ENCODE measurements at places on chromosomes 6 and 20.

- no peak for DNase-seq
Measured at GRCh38 chr6:47581591-47581990, 104.0 kb downstream of the CD2AP start.

DNA sequence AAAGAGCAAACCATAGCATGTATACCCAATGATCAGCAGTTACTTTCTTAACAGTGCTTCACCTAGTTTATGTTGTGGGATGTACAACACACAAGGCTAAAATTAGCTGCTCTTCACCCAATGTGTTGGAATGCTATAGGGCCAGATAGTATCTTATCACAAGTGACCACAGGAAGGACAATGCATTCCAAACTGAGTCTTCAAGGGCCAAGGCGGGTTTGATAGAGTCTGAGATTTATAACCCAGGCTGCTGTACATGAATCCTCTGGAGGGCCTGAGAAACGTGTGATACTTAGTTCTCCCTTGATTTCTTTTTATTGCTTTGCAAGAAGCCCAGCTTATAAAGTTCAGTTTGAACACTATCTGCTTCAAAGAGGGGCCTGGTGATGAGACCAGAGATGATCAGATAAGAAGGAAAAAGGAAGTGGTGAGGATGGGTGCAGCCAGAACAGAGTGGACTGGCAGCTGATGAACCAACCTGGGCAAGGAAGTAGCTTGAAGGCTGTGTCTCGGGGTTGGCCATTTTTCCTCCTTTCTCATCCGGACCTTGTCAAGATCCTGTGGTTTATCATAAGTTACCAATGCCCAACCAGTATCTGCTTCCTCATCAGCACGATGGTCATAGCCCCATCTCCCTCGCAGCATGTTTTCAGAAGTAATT is 62.2 kb upstream of the BMP2 start:
- no peak for DNase-seq

DNA sequence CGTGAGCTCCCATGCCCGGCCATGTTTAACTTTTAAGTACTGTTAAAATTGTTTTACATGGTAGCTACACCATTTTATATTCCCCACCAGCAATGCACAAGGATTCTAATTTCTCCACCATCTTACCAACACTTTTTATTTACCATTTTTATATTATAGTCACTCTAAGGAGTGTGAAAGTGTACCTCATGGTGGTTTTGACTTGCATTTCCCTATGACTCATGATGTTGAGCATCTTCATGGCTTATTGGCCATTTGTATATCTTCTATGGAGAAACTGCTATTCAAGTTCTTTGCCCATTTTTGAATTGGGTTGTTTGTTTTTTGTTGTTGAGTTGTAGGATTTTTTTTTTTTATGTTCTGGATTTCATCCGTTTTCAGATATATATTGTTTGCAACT is 15.6 kb upstream of the BPHL start:
- no peak for DNase-seq

- no peak for DNase-seq
Measured at GRCh38 chr6:15465212-15465611, 197.6 kb downstream of the DTNBP1 start.

- no peak for DNase-seq
Measured at GRCh38 chr6:20877008-20877937, 343.0 kb downstream of the CDKAL1 start.

GRCh38 chr6:94372229-94372628 is 952.9 kb upstream of the EPHA7 start:
- no peak for DNase-seq

DNA sequence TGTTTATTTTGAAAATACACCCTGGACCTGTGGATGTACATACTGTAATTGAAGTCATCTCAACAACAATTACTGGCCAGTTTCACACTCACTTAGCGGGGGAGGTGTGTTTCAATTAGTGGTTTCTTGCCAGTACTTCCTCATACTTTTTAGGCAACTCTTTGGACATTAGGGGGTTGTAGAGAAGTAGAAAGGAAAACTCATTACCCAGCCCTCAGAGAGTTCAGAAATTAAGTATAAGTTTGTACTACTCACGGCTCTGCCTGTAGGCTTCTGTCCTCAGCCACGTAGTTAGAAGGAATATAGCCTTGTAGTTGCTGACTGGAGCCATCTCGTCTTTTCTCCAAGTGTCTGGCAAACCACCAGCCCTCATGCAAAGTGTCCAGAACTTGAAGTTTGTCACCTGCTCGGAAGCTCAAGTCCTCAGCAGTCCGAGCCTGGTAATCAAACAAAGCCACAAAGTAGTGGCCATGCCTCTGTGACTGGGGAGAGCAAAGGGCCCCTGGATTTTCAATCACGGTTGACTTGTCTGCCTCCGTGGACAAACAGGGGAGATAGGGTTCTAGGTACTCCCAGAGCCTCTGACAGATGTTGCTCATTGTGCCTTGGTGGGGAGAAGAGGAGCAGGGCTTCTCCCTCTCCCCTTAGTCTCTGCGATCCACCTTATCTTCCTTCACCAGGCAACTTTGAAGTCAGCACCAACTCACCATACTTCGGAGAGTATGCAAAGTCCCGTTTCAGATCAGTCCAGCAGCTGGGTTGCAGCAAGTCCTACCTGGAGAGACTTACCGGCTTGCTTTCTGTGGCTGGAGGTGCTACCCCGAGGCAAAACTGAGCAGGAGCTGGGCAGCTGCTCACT is 749 bp downstream of the FRK start:
- no peak for DNase-seq

DNA sequence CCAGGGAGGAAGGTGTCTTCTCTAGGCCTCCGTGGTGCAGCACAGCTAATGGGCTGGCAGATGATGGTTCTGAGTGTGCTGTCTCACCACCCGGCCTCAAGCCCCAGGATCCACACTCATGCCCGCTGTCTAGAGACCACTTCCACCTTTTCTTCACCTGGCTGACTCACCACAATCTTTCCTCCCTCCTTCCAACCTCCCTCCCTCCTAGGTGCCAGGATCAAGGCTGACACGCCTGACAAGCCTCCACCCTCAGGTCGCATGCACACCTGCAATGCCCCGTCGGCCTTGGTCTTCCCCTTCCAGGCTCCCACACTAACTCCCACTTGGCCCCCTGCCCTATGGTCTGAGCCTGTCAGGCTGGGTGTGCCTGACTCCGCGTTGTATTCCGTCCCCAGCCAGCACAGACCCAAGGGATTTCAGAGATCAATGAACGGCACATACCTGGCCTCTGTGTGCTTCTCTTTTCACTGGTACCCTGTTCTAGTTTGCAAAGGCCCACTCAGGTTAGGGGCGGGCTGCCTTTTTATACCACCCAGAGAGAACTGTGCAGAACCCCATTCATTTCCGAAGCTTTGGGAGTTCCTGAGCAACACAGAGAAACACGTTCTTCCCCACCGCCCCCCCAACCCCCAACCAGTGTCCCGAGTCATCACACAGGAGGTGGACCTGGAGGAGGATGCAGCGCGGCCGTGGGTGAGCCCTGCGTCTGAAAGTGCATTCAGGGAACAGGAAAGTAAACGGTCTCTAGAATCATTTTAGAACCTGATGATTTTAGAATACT is 39.3 kb downstream of the PMEPA1 start:
- no peak for DNase-seq

DNA sequence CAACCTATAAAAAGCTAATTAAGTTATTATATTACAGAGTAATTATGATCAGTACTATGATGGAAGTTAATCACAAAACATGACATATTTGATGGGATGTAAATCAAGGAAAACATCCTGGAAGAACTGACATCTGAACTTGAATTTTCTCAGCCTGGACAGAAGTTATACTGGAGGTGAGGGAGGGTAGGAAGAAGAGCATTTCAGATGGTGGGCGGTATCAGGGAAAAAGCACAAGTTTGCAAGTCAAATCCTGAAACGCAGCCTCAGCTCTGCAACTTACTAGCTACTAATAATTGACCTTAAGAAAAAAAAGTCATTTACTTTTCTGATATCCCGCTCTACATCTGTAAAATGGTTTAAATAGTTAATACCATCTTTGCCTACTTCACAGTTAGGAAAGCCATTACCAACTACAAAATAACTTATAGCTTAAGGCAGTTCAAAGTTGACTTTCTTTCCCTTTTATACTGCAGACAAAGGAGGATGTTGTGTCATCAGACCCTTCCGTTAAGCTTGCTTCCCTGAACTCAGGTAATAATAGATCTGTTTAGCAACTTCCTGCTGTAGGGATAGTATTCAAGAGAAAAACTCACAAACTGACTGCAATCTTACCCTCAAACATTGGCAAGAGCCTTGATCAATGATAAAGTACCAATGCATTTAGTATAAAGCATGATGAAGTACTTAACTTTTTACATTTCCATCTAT is 21.0 kb downstream of the NOL7 start:
- DNase-seq = no peak

- no peak for DNase-seq
Measured at GRCh38 chr6:135087803-135088202, 33.2 kb upstream of the HBS1L start.

- DNase-seq = no peak
Measured at GRCh38 chr6:38799529-38800184, 84.5 kb downstream of the DNAH8 start.

DNA sequence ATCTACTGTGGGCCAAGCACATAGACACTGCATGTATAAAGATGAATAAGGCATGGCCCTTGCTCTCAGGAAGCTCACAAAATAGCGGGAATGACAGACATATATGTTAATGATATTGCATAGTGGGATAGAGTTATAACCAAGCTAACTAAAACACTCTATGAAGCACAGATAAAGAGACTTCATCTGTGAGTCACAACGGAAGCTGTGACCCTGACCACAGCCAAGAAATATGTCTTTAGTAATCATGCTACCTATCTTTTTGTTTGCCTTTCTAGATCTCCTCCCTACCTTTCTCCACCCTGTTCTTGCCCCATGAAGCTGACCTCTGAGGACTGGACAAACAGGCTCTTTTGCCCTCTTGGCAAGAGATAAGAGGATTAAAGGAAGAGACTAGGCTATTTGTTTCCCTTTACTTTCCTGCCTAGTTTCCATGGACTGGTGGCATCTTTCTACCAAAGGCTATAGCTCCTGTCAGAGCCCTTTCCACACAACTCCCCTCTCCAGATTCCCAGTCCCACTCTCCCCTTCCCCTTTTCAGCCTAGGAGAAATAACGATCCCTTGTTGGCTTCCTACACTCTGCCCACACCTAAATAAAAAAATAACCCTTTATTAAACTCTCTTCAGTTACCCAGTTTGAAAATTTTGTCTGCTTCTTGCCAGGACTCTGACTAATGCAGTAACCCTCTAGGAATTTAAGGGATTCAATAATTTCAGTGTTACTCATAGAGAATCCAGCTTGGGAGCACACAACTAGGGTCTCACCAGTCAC is 504.9 kb upstream of the MARCKS start:
- DNase-seq = no peak

DNA sequence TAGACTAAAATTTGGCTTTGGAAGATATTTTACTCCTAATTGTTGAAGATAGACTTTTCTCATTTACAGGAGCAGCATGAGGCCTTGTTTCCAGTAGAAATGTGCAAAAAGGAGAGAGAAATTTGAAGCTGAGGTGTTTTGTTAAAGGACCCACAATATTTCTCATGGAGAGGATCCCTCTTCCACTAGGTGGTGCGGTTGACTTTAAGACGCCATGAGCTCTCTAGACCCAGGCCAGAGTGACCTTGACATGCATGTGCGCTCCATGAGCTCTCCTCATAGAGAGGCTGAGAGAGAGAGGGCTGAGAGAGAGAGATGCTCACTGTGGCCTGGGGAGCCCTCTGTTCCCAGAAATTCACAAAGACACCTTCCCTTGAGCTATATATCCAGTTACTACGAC is 861.2 kb upstream of the EYS start:
- no peak for DNase-seq

DNA sequence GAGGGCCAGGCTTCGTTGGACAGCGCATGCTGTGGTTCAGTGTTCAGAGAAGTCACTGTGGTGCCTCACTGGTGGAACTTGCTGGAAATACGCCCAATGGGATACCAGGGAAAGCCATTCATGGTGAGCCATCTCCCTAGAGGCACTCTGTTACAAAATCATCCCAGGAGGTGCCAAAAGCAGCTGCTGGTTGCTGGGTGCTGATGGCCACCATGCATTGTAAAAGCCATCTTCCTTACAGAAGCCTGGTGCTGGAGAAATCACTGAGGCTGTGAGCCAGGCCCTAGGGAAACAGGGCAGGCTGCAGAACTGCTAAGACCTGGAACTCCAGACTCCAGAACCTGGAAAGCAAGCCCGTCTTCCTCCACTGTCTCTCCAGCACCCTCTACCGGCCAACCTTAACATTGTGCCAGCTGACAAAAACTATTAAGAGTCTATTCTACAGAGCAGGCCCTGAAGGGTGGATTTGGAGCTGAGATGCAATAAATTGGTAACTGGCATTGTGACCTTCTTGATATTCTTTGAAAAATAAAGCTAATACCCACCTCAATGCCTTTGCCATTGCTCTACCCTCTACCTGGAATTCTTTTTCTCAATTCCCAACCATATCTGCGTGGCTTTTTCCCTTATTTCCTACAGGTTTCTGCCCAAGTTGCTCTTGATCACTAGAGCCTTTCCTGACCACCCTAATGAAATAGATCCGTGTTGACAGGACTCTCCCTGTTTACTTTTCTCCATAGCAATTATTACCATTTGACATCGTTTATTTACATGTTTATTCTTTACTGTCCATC is 18.5 kb downstream of the SNRPB start:
- peak; percentile 30 for DNase-seq

DNA sequence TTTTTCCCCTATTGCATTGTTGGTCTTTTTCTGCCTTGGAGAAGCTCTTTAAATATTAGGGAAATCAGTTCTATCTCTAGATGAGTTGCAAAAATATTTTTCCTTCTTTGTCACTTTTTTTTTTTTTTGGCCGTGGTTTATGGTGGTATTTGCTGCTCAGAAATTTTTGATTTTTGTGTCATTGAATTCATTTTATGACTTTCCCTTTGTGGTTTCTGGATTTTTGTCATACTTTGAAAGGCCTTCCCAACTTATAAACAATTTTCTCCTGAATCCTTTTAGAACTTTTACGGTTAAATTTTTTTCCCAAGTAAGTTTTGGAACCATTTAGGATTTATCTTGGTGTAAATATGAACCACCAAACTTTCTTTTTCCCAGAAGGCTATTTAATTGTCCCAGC is 145.6 kb downstream of the GJA10 start:
- no peak for DNase-seq

- DNase-seq = no peak
Measured at GRCh38 chr6:30152910-30153610, 8.0 kb downstream of the TRIM10 start.

DNA sequence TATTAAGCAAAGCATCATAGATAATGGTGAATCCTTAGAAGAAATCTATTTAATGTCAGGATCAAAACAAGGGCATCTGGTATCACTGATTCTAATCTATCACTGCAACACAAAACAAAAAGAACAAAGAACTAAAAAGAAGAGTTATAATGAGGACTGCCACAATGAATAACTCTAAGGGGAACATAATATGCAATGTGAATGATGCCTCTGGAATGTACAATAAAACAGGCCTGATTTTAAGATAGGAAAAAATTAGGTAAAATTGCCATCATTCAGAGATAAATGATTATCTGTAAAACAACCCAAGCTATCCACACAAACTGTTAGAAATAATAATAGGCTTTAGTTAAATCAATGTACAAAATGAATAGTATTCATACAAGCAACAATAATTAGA is 936.7 kb upstream of the CITED2 start:
- no peak for DNase-seq

- DNase-seq = no peak
Measured at GRCh38 chr6:43508481-43509141, 1.5 kb downstream of the LRRC73 start.
